ENCODE measurements at places on chromosomes 3 and 15.
A peak's percentile ranks its signal among the peaks of the same experiment; 100 is the strongest.

GRCh38 chr3:181719991-181720680 is 8.4 kb downstream of the SOX2 start:
- DNase-seq = no peak

GRCh38 chr3:23262766-23263165 is 59.6 kb downstream of the UBE2E2 start:
- DNase-seq = no peak

- no peak for DNase-seq
Measured at GRCh38 chr3:152459118-152459515, 190.4 kb downstream of the MBNL1 start.

DNA sequence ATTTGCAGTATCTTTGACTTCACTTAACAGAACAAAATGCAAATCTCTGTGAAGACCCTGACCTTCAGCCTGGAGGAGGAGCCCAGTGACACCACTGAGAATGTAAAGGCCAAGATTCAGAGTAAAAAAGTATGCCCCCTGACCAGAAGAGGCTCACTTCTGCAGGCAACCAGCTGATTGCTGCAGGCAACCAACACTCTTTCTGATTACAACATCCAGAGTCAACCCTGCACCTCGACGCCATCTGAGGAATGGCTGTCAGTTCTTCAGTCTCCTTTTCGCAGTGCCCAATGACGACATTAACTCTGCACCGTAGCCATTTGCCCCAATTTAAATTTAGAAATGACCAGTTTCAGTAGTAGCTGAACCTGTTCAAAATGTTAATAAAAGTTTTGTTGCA is 14.9 kb downstream of the ATP13A3 start:
- no peak for DNase-seq

GRCh38 chr3:178709051-178709450 is 172.8 kb downstream of the KCNMB2 start:
- no peak for DNase-seq

GRCh38 chr3:37935756-37936666 is 54.6 kb upstream of the VILL start:
- DNase-seq = no peak

GRCh38 chr3:64595253-64595694 is 92.5 kb downstream of the ADAMTS9 start:
- DNase-seq = no peak

GRCh38 chr3:150830094-150830681 is 67.2 kb upstream of the SIAH2 start:
- peak; percentile 10 for DNase-seq

DNA sequence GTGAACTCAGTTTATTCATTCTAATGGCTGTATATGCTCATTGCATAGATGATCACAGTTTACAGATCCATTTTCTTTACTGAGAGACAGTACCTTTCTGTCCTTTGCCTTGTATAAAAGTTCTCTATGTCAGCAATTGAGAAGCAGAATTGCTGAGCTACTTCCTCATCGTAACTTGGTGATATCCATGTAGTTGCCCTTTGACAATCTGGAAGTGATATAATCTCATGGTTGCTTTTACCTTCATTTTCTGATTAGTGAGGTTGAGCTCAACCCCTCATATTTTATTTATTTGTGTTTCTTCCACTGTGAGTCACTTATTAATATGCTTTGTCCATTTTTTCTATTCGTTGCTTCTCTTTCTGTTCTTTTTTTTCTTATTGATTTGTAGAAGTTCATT is 696.5 kb downstream of the AGBL1 start:
- no peak for DNase-seq

DNA sequence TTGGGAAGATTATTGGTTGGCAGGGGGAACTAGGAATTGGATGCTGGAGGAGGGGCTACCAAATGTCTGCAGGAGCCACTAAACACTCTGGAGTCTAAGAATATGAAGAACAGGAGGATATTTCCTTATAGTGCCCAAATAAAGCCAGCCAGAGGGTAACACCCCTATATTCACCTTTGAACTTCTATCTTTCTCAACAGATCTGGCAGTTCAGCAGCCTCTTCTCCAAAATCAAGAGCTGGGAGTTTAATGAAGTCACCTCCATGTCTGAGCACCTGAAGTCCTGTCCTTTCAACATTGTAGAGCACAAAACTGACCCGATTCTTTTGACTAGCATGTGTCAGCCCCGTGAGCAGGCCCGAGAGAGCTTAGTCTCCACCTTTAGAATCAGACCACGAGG is 33.3 kb downstream of the FBXO40 start:
- no peak for DNase-seq

DNA sequence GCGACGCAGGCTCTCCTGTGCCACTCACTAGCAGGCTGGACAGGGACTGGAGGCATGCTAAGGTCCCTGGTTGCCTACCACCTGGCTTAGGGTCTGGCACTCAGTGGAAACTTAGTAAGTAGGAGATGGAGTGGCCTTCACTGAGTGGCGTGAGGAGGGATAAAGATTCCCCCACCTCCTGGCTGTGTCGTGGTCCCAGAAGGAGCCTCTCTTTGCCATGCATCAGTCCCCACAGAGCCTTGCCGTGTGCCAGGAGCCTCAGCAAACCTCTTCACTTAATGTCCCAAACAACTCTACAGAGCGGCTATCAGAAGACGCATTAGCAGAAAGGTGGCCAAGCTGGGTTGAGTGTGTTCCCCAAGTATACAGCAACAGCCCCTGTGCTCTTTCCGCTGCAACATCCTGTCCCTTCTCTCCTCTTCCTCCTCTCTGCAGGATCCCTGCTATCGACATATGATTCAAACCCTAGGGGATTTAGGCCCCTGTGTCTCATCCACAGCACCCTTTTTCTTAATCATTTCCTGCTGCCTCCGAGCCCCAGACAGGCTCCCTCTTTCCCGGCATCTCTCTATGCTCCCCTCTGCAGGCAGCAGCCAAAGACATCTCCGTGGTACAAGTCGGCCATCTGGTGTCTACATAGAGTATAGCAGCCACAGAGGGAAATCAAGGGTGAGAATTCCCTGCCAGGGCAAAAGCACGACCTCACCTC is 66.7 kb downstream of the SLC6A1 start:
- DNase-seq = peak; percentile 24
